Activated CD4-positive, alpha-beta T cell treated with anti-CD3 and anti-CD28 coated beads, Interleukin-2, amount 50 U/mL, for 1 hour (primary cell): ENCODE measurements at places on chromosomes 1 and 21.

DNA sequence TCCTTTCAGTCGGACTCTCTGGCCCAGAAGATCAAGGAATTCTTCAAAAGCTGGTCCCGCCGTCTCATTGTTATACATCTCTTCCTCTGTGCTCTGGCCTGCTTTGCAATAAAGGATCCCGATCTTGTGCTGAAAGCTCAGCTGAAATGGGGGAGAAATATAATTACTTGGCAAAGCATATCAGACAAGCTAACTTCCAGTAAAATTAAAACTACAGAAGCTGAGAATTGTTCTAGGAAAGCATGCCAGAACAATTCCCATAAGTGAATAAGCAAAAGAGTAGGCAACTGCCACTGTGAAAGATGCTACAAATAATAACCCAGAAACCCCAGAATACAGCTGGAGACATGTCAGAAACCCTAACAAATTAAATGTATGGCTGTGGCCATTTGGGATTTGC, 146.1 kb downstream of the SIPA1L2 start:
- no peak for DNase-seq

- no peak for DNase-seq
Observed at GRCh38 chr1:8903410-8903809, 24.9 kb upstream of the ENO1 start.

DNA sequence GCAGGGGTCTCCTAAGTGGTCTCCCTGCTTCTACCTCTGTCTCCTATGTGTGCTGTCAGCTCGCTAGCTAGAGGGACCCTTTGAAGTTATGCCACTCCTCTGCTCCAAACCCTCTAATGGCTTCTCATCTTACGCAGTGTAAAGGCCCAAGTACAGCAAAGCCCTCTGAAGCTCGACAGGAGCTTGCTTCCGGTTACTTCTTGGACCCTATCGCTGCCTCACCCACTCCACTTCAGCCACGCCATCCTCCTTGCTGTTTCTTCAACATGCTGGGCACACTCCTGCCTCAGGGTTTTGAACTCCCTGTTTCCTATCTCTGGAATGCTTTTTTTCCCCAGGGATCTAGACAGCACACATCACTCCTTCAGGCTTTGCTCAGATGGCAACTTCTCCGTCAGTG, 102.3 kb upstream of the F3 start:
- no peak for DNase-seq

- DNase-seq: no peak
Observed at GRCh38 chr1:11314959-11315358, 42.0 kb downstream of the UBIAD1 start.

DNA sequence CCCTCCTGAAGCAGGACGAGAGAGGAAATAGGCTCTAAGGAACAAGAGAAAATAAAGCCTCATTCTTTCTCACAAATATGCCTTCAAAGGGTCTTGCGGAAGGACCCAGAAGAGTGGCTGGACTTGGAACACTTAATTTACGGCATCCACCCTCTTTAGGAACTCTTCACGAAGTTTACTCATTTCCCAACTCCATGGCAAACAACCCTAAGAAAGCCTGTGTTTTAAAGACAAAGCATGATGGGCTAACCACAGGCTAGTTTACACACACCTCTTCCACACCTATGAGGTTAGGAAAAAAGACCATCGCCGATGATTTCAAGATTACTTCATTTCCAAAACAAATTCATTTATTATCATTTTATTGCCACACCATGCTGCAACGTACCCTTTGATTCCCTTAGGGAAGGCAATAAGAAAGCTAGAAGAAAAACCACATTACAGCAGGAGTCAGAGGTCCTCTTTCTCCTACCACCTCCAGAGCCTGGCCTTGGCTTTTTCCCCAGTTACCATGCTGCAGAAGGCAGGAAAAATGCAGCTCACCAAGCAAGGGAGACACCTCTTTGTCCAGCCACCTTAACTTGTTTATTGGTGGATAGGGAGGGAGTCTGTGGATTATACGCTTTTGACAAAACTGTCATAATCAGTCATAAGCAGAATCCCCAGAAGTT, 29.6 kb downstream of the CHI3L2 start:
- DNase-seq: no peak

GRCh38 chr1:157968946-157969345, 24.5 kb upstream of the KIRREL1 start:
- DNase-seq: no peak

- no peak for DNase-seq
Observed at GRCh38 chr1:33893147-33893830, 29.4 kb downstream of the HMGB4 start.

DNA sequence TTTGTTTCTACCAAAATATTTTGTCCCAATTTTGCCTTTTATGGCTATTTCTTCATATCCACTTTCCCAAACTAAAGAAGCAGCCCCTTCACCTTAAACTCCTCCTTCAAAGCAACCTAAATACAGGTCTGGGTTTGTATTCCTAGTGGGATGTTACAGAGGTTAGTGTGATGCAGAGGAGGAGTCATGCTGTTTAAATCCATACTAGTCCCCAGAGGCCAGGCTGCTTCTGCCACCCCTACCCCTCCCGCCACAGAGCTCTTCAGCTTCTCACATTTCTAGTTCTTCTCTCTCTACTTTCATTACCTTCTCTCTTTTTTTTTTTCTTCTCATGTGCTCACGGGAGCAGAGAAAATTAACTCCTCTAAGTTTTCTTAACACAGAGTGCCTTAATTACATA, 29.3 kb downstream of the SELL start:
- no peak for DNase-seq

DNA sequence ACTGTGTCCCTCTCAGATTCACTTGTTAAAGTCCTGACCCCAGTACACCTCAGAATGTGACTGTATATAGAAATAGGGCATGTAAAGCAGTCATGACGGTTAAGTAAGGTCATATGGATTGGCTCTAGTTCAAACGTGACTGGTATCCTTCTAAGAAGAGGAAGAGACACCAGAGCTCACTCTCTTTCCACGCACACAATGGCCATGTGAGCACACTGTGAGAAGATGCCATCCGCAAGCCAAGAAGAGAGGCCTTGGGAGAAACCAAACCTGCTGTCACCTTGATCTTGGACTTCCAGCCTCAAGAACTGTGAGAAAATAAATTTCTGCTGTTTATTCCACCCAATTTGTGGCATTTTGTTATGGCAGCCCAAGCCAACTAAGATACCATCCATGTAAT, 56.8 kb upstream of the IRF2BP2 start:
- no peak for DNase-seq

- DNase-seq: no peak
Observed at GRCh38 chr1:247212627-247213617, 41.1 kb upstream of the ZNF124 start.

DNA sequence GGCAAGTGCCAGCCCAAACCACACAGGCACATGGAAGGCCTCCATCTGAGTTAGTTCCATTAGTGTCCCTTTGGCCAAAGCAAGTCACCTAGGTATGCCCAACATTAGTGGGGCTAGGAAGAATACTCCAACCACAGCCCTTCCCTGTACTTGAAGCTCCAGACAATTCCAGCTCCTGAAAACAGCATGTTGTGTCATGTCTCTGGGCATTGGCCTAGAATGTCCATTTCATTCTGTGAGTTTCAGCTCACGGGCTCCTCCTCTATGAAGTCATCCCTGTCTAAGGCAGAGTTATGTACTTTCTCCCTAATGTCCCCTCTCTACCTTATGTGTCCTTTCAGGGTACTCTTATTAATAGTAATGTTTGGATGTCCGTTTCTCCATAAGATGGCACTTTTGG, 96.5 kb upstream of the SPATA6 start:
- no peak for DNase-seq

- DNase-seq: no peak
Observed at GRCh38 chr1:219185486-219186117, 11.9 kb downstream of the LYPLAL1 start.

- no peak for DNase-seq
Observed at GRCh38 chr1:201557572-201557958, 18.6 kb downstream of the NAV1 start.

DNA sequence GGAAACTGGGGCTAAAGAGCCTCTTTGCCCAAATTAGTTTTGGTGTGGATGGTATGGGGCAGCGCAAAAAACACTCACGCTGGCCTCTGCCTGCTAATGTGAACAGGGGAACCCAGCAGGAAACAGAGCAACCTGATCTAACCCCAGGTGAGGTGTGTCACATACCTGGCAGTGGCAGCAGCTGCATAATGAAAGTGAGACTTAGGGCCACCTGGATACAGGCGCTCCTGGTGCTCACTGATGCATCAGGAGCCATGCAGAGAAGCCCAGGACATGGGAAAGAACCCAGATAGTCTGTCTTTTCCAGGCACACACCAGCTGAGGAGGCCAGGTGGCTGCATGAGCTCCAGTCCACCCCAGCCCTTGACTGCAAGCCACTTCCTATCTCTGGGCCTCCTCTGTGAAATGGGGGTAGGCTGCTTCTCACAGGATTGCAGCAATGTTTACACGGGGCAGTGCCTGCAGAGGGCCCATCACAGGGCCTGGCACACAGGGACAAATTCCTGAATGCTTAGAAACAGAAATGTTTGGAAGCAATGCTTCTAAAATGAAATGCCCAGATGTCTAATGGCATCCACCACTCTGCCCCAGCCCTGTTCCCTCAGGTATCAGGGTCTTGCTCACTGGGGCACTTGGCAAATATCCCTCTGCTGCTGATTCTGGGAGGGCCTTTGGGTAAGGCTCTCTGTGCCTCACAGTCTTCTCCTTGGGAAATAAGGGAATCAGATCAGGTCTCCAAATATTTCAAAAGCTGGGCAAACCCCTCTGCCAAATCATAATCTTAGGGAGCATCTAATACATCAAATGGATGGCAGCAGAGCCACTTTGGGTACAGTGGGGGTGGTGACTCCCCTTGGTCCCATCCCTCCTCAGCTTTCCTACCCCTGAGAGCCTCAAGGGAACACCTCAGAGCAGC, 19.9 kb downstream of the DHCR24 start:
- no peak for DNase-seq

- DNase-seq: peak; percentile 43
Observed at GRCh38 chr1:145961425-145962156, 2.8 kb downstream of the ANKRD34A start.

DNA sequence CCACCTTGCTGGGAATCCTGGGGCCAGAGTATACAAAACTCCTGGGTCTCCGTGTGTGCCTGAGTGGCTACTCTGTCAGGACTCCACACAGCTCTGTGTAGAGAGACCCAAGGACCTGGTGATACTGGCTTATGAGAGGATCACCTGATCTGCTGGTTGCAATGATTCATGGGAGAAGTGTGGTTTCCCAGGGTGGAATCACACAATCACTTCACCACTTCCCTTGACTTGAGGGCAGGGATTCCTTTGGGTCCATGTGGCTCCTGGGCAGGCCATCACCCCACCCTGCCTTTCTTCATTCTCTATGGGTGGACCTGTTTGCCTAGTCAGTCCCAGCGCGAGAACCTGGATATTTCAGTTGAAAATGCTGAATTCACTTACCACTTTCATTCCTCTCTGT, 13.3 kb downstream of the PRSS38 start:
- no peak for DNase-seq

DNA sequence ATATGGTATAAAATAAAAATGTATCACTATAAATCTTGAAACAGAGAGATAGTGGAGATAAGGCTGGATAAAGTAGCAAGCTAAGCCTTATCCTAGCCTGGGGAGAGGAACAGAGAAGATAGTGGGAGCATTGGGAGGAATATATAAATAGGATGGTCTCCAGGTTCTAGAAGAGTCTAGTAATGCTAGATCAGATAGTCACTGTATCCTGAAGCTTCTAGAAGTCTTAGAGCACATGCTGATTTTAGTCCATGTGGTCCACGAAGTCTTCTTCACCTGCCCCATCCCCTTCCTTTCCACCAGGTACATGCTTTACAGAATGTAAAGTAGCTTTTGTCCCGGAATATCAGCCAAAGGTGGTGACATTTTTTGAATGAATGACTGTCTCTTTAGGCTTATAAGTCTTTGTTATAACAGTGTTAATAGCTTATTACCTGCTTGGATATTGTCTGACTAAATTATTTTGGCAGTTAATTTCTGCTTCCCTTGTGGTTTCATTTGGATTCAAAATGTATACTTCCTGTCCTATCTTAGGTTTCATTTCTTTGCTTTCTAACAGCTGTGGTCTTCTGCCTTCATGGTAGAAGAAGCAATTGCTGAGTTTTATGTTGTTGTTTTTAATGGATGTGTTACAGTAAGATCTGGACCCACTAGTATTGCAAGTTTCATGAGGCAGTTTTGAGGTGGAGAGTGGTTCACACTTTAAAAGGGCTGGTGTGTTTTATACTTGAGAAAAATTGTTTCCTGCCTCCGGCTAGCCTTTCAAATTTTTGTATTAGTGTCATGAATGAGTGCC, 5.9 kb downstream of the SMG7 start:
- no peak for DNase-seq

- peak; percentile 63 for DNase-seq
Observed at GRCh38 chr1:21293537-21294265, 3.4 kb upstream of the ECE1 start.

DNA sequence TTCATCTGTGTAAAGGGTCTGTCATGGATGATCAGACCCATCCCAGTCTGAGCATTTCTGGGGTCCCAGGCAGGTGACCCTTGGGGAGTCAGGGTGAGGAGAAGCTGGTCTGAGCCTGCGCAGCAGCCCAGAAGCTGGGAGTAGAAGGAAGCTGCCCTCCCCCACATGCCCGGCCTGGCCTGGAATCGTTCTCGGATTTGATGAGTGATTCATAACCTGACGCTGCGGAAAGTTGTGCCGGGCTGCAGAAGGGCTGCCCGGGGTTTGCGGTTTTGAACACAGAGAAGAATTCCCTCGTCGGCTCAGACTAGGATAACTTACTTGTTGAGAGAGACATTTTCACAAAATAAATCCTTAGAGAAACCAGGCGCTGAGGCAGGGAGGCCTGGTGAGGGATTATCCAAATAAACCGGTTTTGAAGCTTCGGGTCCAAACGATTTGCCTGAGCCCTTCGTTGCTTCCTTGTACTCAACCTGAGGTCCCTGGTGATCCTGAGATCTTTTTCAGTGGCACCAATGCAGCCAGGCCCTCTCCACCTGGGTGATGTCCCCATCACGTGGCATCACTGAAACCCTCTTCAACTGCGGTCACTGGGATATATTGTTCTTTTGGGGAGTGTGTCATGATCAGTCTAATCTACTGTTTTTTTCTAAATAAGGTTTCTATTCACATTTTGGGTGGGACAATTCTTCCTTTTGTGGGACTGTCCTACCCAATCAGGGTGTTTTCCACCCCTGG, 29.2 kb downstream of the EPHB2 start:
- no peak for DNase-seq

GRCh38 chr1:117660271-117660965, 54.6 kb downstream of the TENT5C start:
- DNase-seq: no peak

- DNase-seq: peak; percentile 38
Observed at GRCh38 chr21:44013380-44014088, 1.4 kb downstream of the TRAPPC10 start.

GRCh38 chr21:25717491-25718147, 17.1 kb downstream of the ATP5PF start:
- no peak for DNase-seq

DNA sequence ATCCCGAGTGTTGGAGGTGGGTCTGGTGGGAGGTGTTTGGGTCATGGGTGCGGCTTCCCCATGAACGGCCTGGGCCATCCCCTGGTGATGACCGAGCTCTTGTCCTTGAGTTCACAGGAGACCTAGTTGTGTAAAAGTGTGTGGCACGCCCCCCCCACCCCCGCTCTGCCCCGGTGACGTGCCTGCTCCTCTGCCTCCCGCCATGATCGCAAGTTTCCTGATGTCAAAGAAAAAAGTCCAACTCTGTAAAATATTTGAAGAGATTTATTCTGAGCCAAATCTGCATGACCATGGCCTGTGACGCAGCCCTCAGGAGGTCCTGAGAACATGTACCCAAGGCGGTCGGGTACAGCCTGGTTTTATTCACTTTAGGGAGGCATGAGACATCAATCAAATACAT, 125.1 kb upstream of the COL6A1 start:
- DNase-seq: no peak

GRCh38 chr1:245464290-245464689, 309.5 kb downstream of the KIF26B start:
- no peak for DNase-seq

- no peak for DNase-seq
Observed at GRCh38 chr21:16215193-16215592, 485.4 kb downstream of the USP25 start.
